ENCODE measurements at places on chromosomes 5 and 9.

DNA sequence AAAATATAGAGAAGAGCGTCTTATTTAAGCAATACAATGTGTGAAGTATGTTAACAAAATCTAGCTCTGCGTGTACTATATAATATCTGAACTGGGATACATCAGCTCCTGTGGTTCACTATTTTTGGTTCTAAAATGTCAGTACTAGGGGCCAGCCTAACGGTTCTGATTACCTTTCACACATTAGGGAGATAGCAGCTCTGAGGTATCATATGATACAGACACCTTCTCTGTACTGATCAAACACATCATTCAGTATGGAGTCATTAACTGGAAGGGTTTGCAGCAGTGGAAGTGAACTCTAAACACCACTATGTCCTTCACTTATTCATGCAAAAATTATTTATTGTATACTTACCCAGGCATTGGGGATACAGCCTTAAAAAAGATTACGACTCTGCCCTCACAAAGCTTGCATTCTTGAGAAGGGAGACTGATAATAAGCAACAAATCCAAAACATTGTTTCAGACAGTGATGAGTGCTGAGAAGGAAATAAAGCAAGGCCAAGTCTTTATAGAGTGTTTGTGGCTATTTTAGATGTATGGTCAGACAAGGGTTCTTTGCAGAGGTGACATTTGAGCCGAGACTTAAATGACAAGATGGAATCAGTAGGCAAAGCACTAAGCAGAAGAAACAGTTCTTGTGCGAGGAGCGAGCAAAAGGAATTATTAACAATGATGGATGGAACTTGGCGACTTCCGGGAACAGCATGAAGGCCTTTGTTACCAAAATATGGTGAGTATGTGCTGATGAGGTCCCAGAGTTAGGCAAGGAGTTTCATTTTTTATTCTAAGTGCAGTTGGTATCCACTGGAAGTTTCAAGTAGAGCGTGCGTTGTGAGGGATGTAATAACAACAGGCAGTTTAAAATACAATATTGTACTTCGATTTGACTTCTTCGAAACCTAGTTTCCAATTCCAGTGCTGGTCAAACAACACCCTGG, 1.8 kb upstream of the LNPEP start:
- no peak for DNase-seq

DNA sequence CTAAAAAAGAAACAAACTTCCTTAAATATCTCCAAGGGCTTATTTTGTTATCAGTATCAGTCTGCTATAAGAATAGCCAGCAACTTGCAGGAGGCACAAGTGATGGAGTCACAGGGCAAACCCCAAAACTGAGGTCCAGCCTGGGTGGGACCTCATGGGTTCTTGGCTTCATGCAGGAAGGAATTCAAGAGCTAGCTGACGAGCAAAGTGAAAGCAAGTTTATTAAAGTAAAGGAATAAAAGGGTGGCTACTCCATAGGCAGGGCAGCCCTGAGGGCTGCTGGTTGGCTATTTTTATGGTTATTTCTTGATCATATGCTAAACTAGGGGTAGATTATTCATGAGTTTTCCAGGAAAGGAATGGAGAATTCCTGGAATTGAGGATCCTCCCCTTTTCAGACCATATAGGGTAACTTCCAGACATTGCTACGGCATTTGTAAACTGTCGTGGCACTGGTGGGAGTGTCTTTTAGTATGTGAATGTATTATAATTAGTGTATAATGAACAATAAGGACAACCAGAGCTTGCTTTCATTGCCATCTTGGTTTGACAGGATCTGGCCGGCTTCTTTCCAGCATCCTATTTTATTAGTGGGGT, 231.9 kb downstream of the ADAMTSL1 start:
- DNase-seq, result no peak

DNA sequence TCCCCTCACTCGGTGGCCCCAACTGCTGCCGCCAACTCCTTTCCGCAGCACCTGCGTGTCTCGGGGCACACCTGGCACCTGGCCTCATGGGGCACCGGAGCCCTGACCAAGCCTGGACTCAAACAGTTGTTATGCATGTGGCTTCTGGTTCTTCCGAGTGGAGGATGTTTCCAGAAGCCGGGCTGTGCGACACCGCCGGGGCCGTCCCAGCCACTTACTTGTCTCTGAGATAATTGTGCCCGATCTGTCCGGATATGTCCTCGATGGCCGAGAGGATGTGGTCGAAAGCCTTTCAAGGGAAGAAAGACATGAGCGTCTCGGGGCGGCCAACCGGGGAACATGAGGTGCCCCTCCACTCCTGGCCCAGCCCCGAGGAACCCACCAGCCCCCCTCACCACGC, 38.4 kb downstream of the EXOC3 start:
- no peak for DNase-seq

- no peak for DNase-seq
Observed at GRCh38 chr5:31563216-31563615, 31.1 kb downstream of the C5orf22 start.

GRCh38 chr9:27471366-27471765, 52.7 kb upstream of the IFNK start:
- DNase-seq, result no peak

GRCh38 chr9:30116673-30117217, 2267.7 kb upstream of the ACO1 start:
- no peak for DNase-seq

GRCh38 chr5:127085796-127086195, 12.5 kb upstream of the C5orf63 start:
- no peak for DNase-seq

GRCh38 chr5:22314548-22314947, 538.6 kb downstream of the CDH12 start:
- DNase-seq, result no peak

DNA sequence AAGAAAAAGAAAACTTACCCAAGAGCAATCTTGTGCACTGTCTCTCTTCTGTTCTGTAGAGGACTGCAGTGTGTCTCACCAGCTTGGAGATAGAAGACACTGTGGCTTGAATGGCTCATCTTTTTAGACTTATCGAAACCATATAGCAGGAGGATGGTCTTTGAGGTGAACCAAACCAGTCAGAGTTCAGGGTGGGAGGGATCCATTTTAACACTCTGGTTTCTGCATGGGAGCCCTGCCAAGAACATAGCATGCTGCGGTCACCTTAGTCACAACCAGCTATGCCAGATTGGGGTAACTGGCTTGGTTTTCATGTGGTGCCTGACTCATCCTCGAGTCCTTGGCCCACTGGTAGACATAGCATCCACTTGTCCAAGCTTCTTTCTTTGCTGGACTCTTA, 135.1 kb downstream of the PAPPA start:
- peak; percentile 99 for DNase-seq

DNA sequence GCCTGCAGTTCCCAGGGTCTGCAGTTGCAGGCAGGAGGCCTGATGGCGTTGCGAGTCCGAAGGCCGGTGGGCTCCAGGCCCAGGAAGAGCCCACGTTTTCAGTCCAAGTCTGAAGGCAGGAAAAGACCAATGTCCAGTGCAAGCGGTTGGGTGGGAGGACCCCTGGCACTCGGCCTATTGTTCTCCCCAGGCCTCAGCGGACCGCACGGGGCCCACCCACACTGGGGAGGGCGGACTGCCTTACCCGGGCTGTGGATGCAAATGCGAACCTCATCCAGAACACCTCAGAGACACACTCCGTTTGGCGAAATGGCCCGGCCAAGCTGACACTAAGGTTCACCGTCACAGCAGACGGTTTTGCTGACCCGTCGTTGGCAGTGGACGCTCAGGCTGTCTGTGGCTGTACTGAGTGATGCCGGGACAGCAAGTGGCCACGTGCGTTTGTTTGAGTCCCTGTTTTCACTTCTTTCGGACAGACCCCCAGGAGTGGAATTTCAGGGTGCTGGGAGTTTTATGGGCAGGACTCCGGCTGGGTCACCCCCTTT, 10.2 kb upstream of the SEC16A start:
- no peak for DNase-seq

DNA sequence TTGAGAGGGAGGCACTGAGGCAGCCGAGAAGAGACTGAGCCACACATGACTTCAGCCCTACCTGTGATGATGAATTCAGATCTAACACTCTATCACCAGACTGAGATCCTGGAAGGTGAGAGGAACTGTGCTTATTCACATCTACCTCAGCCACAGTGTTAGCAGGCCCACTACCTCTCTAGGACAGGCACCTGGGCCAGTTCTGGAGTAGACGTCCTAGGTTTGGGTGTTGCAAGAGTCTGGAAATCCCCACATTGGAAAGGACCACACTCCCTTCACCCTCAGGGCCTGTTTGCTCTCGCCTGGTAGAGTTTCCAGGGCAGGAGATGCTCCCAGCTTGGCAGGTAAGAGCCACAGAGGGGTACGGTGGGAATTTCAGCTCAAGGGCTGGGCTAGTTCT, 113.8 kb upstream of the CCL21 start:
- DNase-seq, result no peak

DNA sequence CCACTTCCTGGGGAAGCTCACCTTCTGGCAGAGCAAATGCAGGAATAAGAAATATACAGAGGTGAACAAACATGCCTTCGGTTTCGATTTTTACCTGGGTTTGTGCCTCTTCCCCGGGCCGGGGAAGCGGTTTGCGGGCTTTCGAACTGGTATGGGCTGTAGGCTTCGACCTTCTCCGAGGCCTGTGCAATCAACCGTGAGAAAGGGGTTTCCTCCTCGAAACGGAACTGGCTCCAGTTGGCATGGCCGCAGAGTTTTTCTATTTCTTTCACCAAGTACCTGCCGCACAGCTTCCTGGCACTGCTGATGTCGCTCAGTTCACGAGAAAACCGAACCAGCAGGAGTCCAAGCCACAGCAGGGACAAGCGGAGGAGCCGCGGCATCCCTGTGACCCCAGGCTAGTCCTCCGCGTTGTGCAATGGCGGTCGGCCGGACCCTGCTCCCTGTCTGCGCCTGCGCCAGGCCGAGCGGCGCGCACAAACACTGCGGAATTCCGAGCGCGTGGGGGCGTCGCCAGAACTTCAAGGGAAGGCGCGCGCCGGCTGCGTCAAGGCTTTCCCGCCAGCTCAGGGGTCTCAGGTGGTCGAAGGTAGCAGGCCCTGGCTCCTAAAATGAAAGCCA, at the start of gene INSL6:
TSS of gene INSL6 (minus strand) at position 420 of the 621 bp plus-strand sequence. CDS start at position 383, 37 bp downstream.
- no peak for DNase-seq

DNA sequence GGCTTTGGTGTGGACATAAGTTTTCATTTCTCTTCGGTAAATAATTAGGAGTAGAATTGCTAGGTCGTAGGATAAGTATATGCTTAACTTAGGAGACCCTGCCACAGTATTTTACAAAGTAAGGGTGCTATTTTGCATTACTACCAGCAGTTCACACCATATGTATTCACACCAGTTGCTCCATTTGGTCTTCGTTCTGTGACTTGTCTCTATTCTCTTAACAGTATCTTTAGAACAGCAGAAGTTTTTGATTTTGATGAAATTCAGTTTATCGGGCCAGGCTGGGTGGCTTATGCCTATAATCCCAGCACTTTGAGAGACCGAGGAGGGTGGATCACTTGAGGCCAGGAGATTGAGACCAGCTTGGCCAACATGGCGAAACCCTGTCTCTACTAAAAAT, 17.1 kb upstream of the ABL1 start:
- no peak for DNase-seq

DNA sequence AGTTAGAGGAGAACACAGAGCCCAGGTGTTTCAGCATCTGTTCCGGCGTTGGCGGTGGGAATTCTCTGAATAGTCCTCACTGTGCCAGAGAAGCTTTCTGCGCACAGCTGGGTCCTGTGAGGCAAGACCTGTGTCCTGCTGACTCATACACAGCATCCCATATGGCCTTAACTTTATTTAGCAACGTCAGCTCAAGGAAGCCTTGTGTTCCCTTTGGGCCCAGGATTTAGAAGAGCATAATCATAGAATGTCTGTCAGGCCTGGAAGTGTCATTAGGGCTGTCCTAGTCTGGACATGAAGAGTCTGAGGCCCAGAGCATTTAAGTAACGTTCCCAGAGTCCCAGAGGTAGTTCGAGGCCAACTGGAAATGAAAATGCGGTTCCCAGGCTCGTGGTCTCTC, 188.6 kb upstream of the DMRT1 start:
- no peak for DNase-seq

- no peak for DNase-seq
Observed at GRCh38 chr9:120539951-120540350, 40.0 kb downstream of the CDK5RAP2 start.

GRCh38 chr5:139104577-139105276, 93.4 kb downstream of the SIL1 start:
- DNase-seq, result peak; percentile 72

DNA sequence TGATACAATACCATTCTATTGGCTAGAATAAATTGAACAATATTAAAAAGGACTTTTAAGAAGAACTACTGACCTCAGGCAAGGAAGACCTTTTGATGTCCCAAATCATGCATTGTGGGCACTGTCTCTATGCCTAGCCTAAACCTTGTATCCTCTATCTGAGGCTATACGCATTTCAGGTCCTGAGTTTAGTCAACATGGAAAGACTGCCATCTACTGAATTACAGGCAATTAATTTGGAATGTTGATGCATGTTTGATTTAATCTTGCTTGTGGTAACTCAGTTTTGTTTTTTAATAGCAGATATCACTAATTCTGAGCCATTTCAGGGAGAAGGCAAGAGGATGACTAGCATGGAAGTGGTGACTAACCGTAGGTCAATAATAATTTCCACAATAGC, 585.3 kb upstream of the CCNG1 start:
- DNase-seq, result no peak

All from brain microvascular endothelial cell (primary cell).